ENCODE measurements at places on chromosomes 2 and 18.

GRCh38 chr18:2256577-2256976 lies 314.7 kb downstream of the METTL4 start:
- no peak for DNase-seq

DNA sequence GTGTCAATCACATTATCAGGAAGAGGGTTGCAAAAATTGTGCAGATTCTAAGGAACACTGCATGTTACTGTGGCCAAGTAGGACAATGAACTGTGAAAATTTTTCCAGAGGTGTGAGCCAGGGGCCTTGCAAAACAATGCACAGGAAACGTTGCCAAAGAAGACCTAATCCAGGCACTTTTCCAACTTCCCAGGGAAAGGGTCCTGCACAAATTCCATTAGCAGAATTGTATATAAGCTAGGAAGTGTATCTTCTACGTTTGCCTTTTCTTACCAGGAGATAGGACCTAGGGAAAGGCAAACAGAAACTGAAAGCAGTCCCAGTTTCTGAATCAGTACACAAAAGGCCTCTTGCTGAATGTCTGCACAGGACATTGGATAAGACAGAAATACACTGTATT lies 1888.3 kb upstream of the CELF4 start:
- DNase-seq = peak; percentile 14

- no peak for DNase-seq
Observed at GRCh38 chr2:131042148-131042775, 51.0 kb downstream of the FAM168B start.

GRCh38 chr2:74010087-74010541 lies 25.4 kb downstream of the TET3 start:
- DNase-seq = no peak

GRCh38 chr2:98118161-98118560 lies 31.2 kb downstream of the VWA3B start:
- no peak for DNase-seq

DNA sequence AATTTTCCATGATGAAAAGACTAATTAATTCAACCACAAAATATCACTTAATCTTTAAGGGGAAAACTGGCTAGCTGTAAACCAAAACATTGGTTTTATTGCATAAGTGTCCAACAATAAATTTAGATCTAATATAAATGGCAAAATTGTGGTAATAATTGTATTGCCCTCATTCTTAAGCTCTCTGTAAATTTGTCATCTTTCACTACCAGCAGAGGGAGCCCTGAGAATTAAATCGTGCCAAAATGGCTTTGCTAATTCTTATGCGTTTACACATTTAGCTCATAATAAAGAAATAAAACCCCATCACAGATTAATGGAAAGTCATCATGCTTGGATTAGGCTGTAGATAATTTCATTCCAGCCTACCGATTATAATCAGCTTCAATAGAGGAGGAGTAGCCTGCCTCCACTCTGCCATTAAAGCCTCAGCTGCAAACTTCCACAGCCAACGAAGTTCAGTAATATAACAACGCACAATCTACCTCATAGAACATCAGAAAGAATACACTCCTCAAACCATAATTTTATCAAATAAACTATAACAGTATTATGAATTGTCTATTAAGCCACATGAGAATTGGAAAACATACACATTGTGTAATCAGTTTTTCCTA lies 70.0 kb upstream of the ATP5MC3 start:
- peak; percentile 16 for DNase-seq

DNA sequence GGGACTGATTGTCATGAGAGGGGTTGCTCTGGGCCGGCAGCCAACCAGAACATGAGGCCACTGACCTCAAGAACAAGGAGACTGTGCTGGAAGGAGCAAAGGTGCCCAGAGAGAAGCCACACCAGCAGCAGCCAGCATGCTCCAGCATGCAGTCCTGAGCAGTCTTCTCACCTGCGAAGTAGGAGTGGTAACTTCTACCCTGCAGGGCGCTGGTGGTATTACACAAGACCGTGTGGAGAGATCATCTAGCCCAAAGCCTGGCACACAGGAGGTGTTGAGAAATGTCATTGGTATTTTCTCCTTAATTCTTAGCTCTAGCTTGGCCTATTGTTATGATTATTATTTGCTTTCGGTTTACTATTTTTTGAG lies 132.7 kb downstream of the TSN start:
- no peak for DNase-seq

- DNase-seq = no peak
Observed at GRCh38 chr2:166282154-166282553, 93.6 kb downstream of the SCN9A start.

DNA sequence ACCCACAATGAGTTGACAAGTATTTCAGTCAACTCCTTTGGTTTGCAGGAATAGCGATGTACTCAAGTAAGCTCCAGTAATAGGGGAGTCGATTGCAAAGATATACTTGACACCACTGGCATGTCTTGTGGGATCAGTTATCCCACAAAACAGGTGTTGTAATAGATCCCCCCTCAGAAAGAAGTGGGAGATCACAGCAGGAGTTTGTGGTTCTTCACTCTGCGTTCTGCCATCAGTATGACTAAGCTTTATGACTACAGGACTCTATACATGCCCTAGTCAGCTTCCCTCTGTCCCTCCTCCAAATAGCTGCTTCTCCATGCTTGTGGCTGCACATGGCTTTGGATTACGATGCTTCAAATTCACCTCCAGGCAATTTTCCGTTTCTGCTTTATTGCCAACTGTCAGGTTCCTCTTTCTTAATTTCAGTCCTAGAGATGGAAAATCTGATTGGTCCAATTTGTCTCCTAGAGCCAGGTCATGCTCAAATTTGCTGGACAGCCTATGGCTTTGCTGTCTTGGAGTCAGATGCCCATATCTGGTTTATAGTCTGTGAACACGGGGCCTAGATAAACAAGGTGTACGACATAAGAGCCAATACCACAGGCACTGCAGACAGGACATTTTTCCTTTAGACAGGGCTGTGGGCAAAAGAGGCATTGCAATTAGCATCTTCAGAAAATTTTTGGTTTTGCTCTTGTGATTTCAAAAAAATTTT lies 221.7 kb downstream of the PAX3 start:
- DNase-seq = no peak

DNA sequence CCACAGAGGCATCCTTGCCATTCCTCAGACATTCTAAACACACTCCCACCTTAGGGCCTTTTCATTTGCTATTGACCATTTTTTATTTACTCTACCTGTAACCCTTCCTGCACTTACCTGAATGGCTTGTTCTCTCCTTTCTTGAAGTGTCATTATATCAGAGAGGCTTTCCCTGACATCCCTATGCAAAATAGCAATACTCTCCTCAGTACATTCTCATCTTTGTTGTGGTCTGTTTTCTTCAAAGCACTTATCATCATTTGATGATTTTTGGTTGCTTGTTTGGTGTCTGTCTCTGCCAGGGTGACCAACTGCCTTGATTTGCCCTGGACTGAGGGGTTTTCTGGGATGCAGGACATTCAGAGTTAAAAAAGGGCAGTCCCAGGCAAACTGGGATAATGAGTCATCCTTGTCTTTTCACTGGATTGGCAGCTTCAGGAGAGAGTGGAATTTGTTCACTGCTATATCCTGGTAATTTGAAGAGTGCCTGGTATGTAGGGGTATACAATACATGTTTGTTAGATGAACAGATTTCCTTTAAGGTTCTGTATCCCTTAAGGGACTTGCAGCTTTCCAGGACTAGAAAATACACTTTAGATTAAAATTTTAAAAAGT lies 102.4 kb downstream of the BABAM2 start:
- DNase-seq = no peak

DNA sequence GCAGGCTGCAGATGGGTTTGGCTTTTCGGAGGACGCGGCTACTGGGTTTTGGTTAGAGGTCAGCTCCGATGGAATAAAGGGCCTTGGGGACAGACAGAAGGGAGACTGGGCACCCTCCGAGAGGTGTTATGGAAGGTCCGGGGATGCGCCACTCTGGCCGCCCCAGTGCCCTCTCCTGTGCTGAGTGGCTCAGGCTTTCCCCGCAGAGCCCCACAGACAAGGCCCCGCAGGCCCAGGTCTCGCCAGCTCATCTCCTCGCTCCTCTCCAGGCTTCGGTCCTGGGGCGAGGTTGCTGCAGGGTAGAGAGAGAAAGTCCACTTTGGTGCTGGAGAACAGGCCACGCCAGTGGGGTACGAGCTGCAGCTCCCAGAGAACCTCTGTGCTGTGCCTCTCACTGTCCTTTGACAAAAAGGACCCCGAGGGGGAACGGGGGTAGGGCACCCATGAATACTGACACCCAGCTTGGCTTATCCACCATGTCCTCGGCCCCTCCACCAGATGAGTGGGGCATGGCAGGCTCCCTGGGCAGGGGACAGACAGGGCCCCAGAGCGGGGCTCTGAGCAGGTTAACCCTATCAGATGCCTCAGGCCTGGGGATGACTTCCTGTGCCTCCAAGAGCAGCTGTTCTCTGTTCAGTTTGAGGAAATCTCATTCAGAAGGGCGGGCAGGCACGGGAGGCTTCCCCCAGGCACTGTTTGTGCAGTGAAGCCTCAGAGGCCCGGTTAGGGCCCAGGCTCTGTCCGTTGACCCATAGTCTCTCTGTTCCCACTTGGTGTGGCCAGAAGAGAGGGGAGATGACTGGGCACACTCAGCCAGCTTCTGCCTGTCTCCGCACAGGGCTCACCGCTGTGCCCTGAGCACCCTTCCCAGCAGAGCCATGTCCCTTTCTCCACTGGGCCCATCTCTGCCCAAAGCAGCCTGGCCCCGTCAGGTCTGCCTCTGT lies 15.7 kb upstream of the CNNM3 start:
- DNase-seq = no peak

DNA sequence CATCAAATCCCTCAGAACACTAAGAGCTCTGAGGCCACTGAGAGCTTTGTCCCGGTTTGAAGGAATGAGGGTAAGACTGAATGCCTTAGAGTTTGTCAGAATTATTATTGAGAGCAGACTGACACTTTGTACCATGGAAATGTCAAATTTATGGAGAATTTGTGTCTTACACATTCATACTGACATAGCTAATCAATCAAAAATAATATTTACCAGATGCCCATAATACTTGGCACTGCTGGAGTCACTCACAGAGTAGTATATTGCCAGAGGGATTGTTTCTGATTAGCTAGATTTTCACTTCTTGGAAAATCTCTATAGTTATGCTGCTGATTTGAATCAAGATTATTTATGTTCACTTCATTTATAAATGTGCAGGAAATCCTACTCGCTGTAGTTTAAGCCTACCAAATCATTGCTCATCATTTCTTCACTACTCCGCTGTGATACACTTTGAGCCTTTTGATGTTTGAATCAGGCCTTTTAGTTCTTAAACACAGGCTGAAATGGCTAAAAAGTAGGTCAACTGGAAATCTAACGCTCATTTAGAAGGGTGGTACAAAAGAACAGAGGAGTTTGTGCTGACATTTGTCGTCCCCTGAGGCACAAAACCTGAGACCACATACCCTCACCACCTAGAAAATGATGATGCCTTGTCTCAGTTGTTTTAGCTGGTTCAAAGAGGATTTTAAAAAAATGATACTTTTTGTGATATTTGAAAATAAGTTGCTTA lies 96.1 kb upstream of the CSRNP3 start:
- no peak for DNase-seq

GRCh38 chr2:32627814-32628579 lies at the start of gene TTC27:
TTC27 (plus strand) TSS chr2:32628050; CDS start chr2:32628293, 243 bp downstream.
- DNase-seq = peak; percentile 88

- DNase-seq = no peak
Observed at GRCh38 chr2:132549935-132550670, 119.9 kb downstream of the LYPD1 start.

- no peak for DNase-seq
Observed at GRCh38 chr2:150126839-150127238, 360.6 kb downstream of the RND3 start.

GRCh38 chr18:57698571-57699276 lies 77.1 kb upstream of the NARS1 start:
- DNase-seq = peak; percentile 25

DNA sequence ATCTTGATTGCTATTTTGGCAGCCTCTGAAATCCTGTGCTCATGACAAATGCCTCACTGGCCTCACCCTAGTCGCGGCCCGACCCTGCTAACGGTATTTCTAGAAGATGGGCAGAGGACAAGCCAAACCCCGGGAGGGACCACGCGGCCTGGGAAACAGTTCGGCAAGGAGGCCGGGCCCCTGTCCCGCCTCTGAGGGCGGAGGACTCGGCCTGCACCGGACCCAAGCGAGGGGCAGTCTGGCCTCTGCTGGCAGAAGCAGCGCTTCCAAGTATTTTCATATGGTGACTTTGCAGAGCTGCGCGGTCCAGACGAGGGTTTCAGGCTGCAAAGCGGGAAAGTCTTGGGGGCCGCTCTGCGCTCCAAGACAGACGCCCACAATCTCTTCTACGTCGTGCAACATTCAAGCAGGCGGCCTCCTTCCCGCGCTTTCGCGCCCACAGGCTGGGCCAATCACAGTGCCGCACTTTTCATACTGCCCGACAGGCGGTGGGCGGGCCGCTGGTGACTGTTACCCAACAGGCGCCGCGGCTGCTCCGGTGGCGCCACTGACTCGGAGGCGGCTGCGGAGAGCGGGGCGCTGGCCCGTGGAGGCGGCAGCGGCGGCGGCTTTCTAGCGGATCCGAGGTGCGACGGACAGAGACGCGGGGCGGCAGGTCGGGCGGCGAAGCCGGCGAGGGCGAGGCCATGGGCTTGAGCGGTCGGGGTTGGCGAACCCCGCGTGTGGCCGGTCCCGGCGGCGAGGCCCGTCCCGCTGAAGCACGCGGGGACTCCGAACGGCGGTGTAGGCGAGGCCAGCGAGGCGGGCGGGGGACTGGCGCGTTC lies at the start of gene RBM44:
RBM44 (plus strand) TSS at position 544 of the 824 bp plus-strand sequence. CDS start 14,831 bp downstream, outside the sequence.
- DNase-seq = no peak

Data from left renal pelvis (tissue), 4 donors.